ENCODE measurements at places on chromosomes 1 and 21.

DNA sequence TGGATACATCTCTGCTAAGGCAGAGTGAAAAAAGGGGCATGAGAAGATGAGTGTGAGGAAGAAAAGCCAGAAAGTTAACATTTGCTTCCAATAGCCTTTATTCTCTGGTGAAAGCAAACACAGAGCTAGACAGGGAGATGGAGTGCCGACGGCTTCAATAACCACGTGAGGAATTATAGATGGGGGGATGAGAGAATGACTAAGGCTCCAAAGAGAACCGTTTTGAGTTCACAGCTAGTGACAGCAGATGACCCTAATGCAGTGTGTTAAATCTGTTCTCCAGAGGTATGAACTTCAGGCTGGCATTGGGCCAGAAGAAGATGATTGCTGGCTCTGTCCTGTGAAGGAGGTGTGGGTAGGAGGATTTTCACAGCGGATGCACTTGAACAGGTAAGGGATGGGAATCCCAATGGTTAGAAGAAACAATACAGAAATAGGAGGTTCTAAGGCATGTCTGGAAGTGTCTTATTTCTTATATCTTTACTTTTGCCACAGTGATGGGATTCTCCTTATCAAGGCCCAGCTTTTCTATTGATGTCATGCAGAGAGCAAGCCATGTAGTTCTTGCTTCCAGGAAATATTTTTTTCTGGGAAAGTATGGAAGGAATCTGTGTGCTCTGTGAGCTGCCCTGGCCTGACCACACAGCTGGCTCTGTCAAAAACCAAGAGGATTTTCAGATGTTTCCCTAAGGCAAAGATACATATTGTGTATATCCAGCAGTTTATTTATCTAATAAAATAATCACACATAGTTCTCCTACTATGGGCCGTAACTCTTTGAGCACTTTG is 573.8 kb downstream of the LTN1 start:
- DNase-seq = no peak

DNA sequence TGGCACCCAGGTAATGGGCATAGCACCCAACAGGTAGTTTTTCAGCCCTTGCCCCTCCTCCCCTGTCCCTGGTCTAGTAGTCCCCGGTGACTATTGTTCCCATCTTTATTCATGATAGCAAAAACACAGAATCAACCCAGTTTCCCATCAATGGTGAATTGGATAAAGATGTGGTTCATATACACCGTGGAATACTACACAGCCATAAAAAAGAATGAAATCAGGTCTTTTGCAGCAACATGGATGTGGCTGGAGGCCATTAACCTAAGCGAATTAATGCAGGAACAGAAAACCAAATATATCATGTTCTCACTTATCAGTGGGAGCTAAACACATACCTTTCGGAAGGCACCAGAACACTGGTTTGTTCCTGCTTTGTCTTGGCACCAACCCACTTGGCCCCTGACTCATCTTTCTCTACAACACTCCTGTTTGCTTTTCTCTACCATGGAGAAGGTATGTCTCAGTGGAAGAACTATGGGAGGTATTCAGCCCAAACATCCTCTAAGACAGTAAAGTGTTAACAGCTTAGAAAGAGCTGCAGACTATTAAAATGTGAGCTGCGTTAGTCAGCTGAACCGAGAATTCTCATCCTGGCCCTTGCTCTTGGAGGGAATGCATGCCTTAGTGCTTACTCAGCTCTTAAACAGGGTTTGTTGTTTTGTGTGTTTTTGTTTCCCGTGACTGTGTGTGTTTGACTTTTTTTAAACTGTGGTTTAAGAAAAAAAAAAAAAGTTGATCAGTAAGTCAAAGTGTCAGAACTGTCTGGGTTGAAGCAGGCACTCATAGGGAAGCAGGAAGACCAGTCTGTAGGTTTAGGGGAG is 203.0 kb downstream of the TOMM20 start:
- no peak for DNase-seq

DNA sequence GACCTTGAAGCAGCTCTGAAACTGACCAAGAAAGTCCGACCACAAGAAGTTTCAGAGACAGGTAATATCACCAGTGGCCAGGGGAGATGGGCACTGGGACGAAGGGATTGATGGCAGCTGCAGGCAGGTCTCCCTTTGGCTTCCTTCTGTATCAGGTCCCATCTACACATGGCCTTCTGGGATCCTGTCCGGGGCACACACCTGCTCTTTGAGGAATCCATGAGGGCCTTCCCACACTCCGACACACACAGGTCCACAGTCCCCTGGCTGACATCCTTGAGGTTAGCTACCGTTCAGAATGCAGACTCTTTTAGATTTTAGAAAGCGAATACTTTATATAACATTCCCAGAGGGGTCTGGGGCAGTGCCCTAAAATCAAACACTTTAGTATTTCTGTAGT is 26.5 kb upstream of the TMEM125 start:
- no peak for DNase-seq

DNA sequence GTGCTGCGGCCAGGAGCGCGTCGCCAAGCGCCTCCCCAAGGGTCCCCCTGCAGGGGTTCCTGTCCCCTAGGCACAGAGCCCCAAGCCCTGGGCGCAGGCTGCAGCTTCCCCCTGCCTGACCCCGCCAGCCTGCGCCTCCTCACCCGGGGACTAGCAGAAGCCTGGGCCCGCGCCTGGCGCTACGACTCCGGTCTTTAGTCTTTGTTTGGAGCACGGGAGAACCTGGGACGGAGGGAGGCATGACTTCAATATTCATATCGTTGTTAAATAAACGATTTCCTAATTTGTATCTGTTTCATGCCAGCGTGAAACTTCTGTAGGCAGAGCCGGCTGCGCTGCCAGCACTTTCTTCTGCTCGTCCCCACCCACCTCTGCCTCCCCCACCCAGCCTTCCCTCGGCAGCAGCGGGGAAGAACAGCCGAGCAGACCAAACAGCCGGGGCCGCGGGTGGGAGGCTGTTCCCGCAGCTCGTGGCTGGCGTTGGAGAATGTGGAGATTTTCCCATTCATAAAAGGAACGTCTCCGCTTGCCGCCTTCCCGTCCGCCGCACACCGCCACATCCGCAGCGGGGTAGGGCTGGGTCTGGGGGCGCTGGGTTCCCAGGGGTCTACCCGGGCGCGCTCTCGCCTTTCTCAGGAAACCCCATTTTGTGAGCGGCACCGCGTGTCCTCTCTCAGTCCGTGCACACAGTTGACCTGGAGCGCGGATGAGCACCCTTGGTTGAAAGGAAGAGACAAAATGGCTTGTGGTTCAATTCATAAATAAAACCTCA is 777 bp upstream of the TRIM67 start:
- no peak for DNase-seq

DNA sequence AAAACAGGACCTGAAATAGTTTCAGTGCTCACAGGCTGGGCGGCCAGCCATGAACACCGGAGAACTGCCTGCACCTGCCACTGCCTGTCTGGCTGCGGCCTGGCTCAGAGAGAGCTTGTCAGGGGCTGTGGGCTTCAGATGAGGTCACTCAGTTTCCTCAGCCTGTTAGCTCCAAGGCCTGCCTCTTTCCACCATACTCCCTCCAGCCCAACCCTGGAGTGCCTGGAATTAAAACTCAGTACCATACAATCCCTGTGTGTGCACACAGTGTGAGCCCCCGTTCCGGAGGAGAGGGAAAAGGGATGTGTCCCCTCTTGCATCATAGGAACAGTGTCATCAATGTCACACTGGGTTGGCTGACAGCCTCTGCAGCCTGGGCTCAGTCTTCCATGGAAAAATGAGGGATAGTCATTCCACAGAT is 16.2 kb downstream of the CACNA1S start:
- DNase-seq = no peak

Data from mucosa of descending colon (tissue), 3 donors.